ENCODE measurements at places on chromosomes 1 and 21.
A peak's percentile ranks its signal among the peaks of the same experiment; 100 is the strongest.

GRCh38 chr1:14626869-14627607 lies 28.6 kb downstream of the KAZN start:
- DNase-seq: no peak

DNA sequence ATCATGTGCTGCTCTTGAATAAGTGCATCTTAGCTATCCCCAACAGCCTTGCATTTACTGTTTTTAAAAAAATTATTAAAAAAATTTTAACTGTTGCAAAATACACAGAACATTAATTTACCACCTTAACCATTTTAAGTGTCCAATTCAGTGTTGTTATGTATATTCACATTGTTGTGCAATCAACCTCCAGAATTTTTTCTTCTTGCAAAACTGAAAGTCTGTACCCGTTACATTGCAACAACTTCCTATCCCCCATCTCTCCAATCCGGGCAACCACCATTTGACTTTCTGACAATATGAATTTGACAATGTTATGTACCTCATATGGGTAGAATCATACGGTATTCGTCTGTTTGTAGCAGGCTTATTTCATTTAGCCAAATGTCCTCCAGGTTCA lies 83.1 kb downstream of the FMN2 start:
- DNase-seq: peak; percentile 29

GRCh38 chr1:117017648-117018047 lies 16.1 kb downstream of the CD101 start:
- DNase-seq: no peak

DNA sequence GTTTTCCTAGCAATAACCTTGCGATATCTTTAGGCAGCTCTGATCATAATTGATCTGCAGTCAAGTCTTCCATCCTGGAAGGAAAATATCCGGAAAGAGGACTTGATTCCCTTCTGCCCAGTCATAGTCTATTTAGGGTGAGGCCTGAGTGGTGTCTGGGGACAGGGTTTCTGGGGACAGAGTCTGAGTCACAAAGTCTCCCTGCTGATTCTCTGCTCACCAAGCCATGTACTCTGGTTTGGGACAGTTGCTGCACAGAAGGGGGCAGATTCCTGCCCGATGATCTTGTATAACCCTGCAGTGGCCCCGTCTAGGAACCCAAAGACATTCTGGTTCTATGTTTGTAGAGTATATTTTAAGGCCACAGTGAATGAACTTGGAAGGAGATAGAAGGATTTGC lies 178.8 kb downstream of the KCNJ6 start:
- DNase-seq: no peak

- DNase-seq: peak; percentile 74
Observed at GRCh38 chr1:19080721-19081120, 124.2 kb upstream of the IFFO2 start.

- DNase-seq: no peak
Observed at GRCh38 chr1:38892976-38893375, 11.6 kb upstream of the GJA9 start.

- no peak for DNase-seq
Observed at GRCh38 chr1:200646515-200646914, 23.2 kb downstream of the DDX59 start.

GRCh38 chr1:38474738-38475623 lies 384.6 kb downstream of the RRAGC start:
- no peak for DNase-seq

GRCh38 chr1:63883494-63884235 lies 109.8 kb downstream of the ROR1 start:
- no peak for DNase-seq

DNA sequence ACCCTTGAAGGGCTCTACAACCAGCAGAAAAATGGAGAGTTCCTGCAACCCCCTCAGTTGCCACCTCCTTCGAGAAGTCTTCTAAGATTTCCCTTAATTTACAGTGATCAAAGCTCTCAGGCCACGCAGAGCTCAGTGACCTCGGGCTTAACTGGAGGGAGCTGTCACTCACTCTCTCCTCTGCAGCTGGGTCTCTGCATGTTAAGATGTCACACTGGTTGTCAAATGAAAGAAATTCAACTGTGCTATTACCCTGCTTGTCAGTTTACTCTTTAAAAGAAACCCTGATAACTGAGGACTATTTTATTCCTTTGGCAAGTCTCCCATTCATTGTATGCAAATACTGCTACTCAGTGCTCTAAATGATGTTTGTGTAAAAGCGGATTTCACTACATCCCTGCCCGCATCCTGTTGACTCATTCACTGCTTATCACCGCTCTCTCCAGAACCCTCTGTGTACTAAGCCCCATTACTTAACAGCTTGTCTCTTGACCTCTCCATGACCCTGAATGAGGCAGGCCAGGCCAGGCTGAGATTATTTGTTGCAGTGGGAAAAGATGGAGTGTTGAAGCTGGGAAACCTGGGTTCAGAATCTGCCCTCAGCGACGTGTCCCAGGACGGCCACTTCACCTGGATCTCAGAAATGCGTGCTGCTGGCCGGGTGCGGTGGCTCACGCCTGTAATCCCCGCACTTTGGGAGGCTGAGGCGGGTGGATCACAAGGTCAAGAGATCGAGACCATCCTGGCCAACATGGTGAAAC lies 13.7 kb downstream of the DHRS3 start:
- DNase-seq: peak; percentile 97
